M059J (cell line): ENCODE measurements at places on chromosomes 2 and 18. TPM values are rescaled to one million over a fixed set of nuclear protein-coding genes. Genes with fewer than 3 reads are reported as not detected.
A peak's percentile ranks its signal among the peaks of the same experiment; 100 is the strongest.

DNA sequence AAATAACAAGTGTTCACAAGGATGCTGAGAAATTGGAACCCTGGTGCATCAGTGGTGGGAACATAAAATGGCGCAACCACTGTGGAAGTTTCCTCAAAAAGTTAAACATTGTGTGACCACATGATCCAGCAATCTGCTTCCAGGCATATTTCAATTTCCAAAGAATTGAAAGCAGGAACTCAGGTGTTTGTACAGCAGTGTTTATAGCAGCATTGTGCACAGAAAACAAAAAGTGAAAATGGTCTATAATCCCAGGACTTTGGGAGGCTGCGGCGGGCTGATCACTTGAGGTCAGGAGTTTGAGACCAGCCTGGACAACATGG, 38.6 kb upstream of the MYCN start:
- no peak for DNase-seq

DNA sequence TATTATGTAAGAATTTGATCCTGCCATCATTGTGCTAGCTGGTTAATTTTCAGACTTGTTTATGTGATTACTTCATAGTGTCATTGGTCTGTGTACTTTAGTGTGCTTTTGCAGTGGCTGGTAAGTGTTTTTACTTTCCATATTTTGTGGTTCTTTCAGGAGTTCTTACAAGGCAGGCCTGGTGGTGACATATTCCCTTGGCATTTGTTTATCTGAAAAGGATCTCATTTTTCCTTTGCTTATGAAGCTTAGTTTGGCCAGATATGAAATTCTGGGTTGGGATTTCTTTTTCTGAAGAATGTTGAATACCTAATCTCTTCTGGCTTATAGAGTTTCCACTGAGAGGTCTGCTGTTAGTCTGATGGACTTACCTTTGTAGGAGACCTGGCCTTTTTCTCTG, 72.8 kb upstream of the MC4R start:
- DNase-seq = peak; percentile 7

- no peak for DNase-seq
These were observed 73.8 kb upstream of the CCDC85A start for GRCh38 chr2:56109994-56110393.

- DNase-seq = no peak
These were observed 60.6 kb downstream of the RNF144A start for GRCh38 chr2:6977786-6978185.

Gene POTEF
- not detected in 2 replicates for total RNA-seq

Gene ABCB11
- total RNA-seq = 0.02 TPM in 2 replicates

Gene EN1
- 0.07 and 0.27 TPM in 2 replicates for total RNA-seq

DNA sequence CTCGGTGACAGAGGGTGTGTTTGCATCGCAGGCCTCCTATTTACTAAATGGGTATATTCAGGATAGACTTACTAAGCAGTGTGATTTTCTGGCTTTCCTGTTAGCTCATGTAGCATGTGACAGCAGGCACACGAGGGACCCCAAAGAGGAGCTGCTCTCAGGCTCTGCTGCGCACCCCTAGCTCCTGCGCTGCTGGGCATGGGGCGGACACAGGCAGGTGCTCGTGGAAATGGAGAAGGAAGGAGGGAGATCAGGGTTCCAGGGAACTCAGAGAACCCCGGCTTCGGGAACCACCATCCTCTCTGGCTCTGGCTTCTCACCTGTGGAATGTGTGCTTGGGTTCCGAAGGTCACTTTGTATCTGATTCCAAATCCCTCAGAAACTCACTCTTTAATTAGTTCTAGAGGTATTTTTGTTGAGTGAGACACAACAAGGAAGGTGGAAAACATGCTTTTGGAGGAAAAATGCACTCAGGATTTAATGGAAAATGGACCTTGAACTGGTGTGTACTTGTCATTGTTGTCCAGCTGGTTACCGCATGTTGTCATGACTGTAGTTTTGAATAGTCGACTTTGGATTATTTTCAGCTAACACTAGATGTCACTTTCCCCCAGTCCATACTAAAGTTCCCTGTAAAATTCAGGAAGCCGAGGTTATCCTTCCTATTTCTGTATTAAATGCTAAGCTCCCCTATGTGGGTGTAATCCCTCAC, 3.5 kb downstream of the SNTG2 start:
- peak; percentile 9 for DNase-seq

- DNase-seq = peak; percentile 48
These were observed 63.8 kb upstream of the PPP1CB start for GRCh38 chr2:28687640-28688385.

Gene RFTN2
- total RNA-seq = 0.10 TPM in 1 of 2 replicates, not detected in the other

DNA sequence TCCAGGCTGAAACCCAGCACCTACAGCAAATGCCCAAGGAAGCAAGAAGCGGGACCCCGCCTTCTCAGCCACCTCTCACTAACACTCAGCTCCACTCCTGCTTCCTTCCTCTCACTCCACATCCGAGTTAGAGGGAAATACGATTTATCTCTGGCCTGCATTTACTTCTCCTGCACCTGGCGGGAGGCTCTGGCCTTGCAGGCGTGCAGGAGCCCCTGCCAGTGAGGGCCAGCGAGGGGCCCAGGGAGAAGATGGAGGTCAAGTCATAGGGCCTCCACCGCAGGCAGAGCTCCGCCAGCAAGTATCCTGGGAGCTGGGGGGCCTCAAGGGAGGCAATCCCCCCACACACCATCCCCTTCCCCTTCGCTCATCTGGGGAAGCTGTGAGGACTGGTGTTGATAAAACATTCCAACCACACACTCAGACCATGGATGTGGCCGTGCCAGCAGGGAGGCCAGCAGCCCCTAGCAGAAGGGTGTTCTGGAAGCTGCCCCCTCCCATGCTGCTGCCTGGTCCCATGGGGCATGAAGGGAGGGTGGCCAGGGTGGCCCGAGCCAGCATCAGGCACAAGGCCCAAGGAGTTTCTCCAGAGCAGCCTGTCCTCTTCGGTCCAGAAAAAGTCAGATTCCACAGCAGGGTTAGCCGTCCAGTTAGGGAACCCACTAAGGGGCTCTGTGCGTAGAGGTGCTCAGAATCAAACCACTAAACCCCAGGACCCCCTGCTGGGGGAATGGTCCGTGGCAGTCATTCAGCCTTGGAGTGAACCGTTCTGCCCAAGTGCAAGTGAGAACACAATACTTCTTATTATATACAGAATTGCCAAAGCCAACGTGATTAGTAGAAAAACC, 91.2 kb downstream of the HDAC4 start:
- DNase-seq = no peak

DNA sequence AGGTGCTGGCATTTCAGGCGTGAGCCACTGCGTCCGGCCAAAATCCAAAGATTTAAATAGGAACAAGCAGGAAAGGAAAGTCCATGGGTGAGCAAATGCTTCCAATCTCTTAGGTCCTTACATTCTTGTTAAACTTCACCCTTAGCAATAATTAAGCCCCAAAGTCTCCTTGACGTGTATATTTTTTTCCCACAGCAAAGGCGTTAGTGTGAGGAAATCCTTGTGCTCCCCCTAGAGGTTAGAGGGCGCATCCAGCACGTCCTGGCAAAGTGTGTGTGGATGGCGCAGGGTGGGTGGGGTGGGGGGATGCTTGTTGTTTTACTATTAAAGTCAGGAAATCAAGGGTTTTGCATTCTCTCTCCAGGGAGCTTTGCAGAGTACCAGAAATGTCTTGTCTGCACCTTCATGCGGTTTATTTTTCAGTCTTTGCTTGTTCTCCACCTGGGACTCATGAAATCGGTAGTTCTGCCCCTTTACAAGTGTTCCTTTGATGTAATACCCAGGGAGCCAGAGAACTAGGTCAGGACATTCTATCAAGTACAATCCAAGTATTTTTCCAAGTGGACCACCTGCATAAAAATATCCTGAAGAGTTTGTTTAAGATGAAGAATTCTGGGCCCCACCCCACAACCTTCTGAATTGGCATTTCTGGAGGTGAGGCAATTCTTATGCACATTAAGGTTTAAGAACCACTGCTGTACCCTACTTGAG, 22.2 kb upstream of the ITSN2 start:
- peak; percentile 63 for DNase-seq

Gene FIGN
- total RNA-seq = 1.5 and 3.4 TPM in 2 replicates

Gene RNF181
- 332 and 413 TPM in 2 replicates for total RNA-seq

DNA sequence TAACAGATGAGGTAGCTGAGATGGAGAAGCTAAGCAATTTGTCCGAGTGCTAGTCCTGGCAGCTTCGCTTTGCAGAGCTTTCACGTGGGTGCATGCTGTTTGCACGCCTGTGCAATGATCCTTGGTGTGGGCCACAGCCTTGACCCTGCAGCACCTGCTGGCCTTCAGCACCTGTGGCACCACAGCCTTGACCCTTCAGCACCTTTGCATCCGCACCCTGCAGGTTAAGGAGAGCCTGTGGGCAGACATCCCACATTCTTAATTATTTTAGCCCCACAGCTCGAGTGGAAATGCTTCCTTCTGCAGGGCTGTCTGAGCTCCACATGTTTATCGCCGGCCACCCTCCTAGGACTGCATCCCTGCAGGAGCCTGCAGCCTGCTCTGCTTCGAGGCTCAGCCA, 19.3 kb downstream of the NCK2 start:
- DNase-seq = no peak

DNA sequence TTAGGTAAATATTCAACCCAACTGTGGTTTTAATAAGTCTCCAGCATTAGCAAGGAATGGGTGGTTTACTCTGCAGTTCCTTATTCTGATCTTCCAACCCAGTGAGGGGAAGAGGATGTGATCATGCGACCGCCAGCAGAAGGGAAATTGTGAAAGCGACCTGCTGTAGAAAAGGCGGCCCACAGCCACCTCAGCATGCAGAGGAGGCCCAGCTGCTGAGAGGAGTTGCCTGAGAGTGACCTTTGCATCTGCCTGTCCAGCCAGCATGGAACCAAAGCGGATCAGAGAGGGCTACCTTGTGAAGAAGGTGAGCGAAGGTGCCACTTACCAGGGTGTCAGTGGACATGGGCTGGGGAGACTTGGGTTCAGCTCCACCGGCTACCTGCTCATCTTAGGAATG, at the start of gene PLEK:
Gene PLEK (plus strand): TSS at position 196 of the 400 bp plus-strand sequence. CDS start 70 bp downstream, at position 266.
- DNase-seq = no peak

DNA sequence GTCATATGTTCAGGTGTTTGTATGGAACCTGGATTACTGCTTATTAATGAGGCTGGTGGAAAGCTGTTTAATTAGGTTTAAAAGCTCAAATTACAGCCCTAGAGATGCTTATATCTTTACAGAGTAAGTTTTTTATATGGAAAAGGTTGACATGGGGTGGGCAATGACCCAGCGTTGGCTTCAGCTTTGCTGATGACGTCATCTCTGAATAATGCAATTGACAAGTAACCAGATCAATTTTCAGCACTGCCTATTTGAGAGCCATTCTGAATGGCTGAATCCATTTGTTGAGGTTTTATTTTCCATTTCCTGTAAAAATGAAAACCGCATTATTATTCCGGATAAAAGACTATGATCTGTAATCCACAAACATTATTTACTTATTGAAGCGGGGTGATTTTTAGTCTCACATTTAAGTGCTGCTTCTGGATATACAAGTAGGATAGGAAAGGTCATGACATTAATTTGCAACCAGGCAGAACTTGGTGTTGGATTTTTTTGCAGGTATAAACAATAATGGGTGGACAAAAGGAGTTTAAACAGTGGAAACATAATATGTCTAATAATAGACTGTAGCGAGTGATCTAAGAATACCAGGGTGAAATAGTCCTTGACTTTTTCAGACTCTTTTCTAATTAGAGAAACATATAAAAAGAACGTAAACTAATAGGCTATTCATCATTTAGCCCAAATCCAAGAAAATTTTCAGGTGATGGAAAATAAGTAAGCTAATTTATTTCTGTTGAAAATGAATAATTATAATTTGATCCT, 2.7 kb downstream of the PPP1R1C start:
- no peak for DNase-seq

Gene MYO3B
- total RNA-seq = not detected in 2 replicates

DNA sequence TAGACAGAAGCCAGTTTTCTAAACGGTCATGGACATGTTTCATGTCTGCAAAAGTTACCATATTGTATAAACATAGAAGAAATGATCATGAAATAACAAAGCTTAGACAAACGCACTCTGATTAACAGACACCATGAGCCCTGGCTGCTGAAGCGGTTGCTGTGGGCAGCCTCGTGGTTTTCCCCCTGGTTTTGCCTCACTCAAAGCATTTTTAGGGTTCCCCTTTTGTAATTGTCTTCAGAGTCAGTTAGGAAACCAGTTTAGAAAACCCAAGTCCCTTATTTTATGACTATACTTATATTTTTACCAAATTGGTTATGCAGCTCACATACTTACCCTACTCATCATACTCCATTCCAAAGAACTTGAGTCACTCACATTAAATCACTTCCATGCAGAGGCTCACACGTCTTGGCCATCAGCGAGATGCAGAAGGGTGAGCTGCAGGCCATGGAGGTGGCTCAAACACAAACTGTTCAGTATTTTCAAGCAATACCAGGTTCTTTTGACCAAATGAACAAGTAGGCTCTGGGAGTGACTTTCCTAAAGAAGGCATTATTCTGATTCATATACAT, 105.6 kb upstream of the SALL3 start:
- DNase-seq = peak; percentile 19

DNA sequence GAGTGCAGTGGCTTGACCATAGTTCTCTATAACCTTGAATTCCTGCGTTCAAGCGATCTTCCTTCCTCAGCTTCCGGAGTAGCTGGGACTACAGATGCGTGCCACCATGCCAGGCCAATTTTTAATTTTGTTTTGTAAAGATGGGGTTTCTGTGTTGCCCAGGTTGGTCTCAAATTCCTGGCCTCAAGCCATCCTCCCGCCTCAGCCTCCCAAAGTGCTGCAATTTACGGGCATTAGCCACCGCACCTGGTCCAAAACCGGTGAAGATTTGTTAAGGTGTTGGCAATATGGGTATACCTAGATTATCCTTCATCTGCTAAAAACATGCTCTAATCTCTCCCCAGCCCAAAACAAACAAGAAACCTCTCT, 1.3 kb upstream of the EIF2AK3 start:
- DNase-seq = no peak

GRCh38 chr2:150856596-150857281, 369.3 kb upstream of the RND3 start:
- DNase-seq = no peak

DNA sequence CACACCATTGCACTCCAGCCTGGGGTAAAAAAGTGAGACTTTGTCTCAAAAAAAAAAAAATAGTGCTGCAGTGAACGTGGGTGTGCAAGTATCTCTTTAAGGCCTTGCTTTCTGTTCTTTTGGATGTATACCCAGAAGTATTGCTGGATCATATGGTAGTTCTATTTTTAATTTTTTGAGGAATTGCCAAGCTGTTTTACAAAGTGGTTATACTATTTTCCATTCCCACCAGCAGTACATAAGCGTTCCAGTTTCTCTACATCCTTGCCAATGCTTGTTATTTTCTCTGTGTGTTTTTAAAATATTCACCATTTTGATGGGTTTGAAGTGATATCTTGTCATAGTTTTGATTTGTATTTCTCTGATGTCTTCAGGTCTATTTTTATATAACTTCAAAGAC, 13.1 kb downstream of the ARMC9 start:
- DNase-seq = no peak

GRCh38 chr2:55672630-55673029, 21.0 kb downstream of the PNPT1 start:
- DNase-seq = no peak

GRCh38 chr2:128808462-128809258, 490.0 kb upstream of the HS6ST1 start:
- DNase-seq = peak; percentile 18

DNA sequence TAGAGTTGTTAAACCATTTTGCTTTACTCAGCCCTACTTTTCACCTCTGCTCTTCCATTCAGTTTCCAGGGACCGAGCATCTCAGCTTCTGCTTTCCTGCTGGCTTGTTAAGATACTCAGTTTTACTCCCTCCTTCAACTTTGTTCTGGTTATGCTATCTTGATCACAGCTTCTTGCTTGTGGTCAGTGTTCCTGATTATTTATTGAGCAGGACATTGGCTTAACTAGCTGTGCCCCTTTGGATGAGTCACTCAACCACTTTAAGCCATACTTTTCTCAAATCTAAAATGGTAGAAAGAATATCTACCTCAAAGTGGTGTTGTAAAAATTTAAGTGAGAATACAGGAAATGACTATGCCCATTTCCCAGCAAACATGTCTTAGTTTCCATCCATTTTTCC, 124.0 kb downstream of the KYNU start:
- DNase-seq = peak; percentile 69

Gene RSAD2
- total RNA-seq = 117 and 157 TPM in 2 replicates
